NCI-H1105 (cell line): ENCODE measurements at places on chromosomes 16 and 17.

- DNase-seq: no peak
Measured at GRCh38 chr16:749010-749409, 8.2 kb upstream of the CIAO3 start.

DNA sequence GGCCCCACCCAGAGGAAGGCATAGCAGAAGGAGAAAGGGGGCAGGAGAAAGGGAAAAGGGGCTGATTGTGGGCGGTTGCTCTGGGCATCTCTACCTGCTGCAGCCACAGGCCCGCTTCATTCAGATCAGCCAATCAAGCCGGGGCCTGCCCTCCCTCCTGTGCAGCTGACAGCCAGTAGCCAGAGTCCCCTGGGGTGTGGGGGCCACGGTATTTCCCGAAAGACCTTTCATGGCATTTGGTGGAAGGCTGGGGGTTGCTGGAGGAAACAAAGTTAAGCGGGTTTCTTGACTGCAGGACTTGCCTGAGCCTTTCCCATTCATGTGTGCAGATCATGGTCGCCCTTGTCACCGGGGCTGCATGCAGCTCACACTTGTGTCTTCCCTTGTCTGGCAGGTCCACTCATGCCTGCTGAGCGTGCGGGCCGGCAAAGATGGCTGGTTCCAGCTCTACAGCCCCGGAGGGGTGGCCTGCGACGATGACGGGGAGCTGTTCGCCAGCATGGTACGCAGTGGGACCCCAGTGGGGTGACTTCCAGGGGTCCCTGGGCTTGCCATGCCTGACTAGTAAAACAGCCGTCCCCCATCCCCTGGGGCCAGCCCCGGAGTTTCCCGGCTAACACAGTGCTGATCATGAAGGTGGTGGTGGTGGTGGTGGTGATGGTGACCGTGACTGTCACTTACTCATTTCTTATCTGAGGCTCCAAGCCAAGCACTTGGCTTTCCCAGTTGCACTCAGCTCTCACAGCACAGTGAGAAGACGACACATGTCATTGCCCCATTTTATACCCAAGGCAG lies 82.7 kb upstream of the PLCG2 start:
- no peak for DNase-seq

DNA sequence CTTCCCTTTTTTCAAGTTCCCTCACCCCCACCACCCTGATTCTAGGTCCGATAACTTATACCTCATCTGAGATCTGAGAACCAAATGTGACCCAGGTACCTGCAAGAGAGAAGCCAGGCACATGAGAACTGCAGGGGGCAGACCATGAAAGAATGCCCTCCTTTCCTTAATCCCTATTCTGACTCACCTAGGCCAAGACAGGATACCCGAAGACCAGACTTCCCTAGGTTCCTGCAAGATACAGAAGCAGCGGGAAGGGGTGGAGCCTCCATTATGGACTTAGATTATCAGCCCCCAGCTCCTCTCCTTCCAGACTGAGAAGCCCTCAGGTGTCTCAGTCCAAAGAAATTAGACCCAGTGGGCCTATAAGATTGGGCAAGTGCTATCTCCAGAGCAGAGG lies 2.1 kb downstream of the KCNAB3 start:
- no peak for DNase-seq

DNA sequence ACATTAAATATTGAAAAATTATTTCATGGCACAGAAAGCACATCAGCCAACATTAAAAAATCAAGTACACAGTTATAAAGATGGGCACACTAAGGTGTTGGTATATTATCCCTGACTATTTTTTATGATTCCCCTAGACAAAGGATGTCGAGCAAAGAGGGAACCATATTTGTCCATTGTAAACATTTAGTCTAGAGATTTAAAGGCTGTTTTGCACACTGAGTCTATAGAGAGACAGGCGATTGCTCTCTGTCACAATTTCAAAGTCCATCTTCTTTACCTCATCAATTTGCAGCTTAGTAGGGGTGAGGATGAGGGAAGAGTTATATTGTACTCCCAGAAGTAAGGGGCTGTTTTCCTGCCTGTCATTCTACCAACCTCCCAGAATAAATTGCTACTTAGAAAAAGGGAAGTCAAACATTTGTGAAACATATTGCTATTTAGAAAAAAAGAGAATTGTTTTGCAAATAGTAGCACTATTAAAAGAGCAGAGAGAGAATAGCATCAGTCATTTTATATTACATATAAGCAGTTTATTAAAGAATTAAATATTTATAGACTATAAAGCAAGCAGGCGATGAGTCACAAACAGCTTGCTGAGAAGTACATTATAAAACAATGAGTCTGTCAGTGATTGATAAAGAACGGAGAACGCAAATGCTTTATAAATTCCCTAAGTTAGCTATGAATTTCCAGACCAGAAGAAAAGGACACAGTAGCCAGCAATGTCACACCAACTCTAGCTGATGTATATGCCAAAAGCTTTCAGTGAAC lies 270.6 kb upstream of the PMFBP1 start:
- no peak for DNase-seq

- DNase-seq: no peak
Measured at GRCh38 chr17:6571452-6571781, 15.1 kb upstream of the PITPNM3 start.

DNA sequence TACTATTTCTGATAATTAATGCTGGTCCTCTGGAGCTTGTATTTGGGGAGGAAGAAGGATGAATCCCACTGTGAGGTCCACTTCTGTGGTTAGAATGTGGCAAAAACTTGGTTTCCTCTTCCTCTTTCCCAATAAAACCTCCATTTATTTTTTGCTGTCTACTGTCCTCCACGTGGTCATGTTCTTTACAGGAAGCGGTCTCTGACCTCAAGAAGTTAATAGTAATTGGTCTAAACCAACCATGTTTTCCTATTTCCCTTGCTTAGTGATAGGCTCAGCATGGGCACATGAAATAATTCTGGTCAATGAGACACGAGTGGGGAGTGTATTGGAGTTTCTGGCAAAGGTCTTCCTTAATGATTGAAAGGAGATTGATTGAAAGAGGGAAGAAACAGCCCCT lies 33.9 kb downstream of the CHP2 start:
- DNase-seq: no peak

DNA sequence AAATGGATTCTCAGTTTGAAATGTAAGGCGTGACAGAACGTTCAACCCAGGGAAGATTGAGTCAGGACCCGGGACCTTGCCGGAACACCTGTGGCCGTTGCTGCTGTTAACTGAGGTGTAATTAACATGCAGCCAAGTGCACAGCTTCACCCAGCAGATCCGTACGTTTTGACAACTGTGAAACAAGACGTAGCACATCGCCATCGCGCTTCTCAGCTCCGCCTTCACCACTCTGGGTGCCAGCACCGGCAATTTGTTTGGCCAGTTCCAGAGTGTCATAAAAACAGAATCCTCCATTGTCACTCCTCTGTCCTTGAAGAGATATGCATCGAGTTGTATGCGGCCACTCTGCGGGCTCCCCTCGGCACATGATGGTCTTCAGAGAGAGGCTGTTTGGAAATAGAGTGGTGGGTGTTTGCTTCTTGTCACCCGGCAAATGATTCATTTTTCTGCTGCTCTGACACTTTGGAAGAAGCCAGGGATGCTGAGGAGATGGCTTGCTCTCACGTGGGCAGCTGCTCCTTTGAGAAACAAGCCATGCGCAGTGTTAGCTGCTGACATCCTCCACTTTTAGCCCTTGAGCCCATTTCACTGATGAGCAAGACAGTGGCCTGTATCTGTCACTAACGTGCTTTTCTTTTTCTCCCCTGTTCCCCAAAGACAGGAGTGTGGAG lies 22.6 kb downstream of the NAA60 start:
- no peak for DNase-seq

GRCh38 chr16:84294531-84295142 lies at the start of gene WFDC1:
Gene WFDC1, plus strand, starts transcription at chr16:84294878. Its CDS starts 94 bp downstream, at chr16:84294972.
- no peak for DNase-seq
